ENCODE measurements at places on chromosomes 6 and 20.

DNA sequence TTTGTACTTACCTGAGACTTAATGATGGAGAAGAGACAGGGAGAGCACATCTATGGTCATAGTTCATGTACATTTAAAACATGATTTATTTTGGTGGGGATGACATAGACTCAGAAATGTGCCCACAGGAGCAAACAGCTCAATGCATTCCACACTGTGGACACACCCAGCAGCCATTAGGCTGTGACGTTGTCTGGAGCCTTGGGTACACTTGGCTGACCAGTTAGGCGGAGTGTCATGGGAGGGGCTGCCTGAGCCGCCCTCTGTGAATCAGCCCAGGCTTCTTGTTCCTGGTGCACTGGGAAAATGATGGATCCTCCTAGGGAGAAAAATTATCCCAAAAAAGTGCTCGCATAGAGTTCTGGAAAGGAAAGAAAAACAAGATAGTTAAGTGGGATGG lies 231.0 kb upstream of the GMDS start:
- no peak for DNase-seq

- no peak for DNase-seq
Measured at GRCh38 chr20:46006022-46006705, 2.5 kb upstream of the MMP9 start.

GRCh38 chr6:169558774-169559441 lies 142.9 kb downstream of the WDR27 start:
- DNase-seq, result no peak

- no peak for DNase-seq
Measured at GRCh38 chr6:107342144-107342543, 117.2 kb downstream of the PDSS2 start.

GRCh38 chr6:33874136-33874760 lies 70.4 kb upstream of the MLN start:
- DNase-seq, result no peak

DNA sequence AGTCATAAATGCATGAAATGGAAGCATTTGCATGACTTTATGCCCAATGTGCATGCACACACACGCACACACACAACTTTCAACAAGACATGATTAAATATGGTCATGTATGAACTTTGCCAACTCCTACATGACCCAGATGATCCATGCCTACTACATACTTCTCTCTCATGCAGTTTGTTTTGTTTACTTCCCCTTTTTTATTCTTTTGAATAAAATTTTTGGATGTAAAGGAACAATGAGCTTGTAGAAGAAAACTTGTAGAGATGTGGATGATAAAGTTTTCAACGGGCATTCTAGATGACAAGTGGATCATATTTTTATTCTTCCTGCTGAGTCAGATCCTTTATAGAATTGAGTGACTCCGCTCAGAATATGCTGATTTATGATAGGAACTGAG lies 50.8 kb upstream of the AIG1 start:
- no peak for DNase-seq

Measured in stimulated activated CD4-positive, alpha-beta T cell treated with anti-CD3 and anti-CD28 coated beads, TNF-alpha, amount 100 ng/mL, for 4 hours (primary cell).